ENCODE measurements at places on chromosomes 2 and 18.

DNA sequence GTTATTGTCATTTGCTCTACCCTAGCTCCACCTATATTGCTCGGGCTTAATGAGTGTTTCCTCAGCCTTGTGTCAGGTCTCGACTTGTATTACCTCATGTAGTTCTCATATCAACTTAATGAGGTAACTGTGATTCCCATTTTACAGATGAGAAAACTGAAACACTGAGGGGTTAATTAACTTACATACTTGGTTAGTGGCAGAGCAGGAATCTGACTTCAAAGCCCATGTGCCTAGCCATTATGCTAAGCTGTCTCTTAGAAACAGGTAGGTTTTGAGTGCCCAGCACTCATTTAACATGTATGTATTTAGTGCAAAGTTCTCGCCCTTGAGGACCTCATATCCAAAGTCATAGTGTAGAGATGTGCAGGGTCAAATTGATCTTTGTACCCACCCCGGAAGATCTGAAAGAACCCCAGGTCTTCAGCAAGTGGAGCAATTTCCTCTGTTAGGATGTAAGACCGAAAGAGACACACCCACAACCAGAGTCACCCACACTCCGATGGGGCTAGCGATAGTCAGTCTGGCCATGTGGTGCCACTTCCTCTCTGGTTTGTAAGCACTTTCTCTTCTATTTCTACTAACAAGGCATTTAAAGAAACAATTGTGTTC is 121.0 kb upstream of the SLC39A10 start:
- peak; percentile 69 for DNase-seq

DNA sequence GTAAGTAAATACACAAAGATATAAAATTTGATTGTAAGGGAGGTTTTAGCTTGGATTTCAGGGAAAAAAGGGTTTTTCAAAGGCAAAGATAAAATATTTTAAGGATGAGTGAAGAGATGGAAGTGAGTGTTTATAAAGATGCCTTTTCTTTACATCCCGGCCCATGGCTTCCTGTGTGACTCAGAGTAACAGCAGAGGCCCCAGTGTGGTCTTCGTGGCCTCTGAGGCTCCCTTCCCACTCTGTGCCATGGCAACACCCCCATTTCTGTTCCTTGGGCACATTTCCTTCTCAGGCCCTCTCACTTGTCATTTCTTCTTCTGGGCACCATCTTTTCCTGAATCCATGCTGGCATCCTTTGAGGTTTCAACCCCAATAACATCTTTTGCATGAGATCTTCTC is 92.6 kb upstream of the TMEM18 start:
- no peak for DNase-seq

- DNase-seq = no peak
These were observed 36.2 kb downstream of the ZAP70 start for GRCh38 chr2:97749581-97749980.

DNA sequence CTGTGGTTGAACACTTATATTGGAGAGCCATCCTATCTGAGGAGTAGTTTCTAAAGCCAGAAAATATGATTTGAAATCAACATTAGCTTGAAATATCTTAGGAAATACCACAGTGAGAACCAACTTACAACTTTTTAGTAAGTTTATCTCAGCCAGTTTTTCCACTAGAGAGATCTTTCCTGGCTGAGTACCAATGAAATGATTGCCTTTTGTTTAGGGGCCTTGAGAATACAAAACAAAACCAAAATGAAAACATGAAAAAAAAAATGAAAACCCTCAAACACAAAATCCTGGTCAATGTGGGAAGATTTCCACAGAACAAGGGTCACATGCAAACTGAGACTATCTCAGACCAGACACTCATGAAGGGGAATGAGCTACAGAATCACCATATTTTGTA is 429.0 kb downstream of the SETBP1 start:
- DNase-seq = no peak
